ENCODE measurements at places on chromosomes 7 and 10. TPM values are rescaled to one million over a fixed set of nuclear protein-coding genes. Genes with fewer than 3 reads are reported as not detected.

DNA sequence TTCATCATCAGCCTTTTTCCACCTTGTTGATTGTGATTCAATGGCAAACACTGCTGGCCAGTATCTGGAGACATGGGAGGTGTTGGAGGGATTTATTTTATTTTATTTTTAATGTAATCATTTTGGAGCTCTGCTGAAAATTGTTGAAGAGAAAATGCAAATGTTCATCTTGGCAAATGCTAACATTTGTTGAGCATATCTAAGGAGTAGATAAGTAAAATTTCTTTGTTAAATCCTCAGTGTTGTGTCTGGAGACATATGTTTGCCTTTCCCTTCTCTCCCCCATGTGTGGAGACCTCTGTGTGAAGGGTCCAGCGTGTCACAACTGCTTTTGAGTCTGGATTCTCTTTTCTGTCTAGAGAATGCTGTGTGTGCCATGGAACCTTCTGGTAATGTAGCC, 300.3 kb downstream of the FZD1 start:
- DNase-seq: no peak
- H3K36me3 ChIP-seq: no peaks in the 10 kb centered on the region
- no peak overlapping the region for H3K4me3 ChIP-seq
- no peaks in the 10 kb centered on the region for H3K27me3 ChIP-seq

Gene GPR37
- total RNA-seq: 0.07 TPM

Gene AKR1C1
- total RNA-seq: 0.12 TPM

Gene KCNH2
- 0.34 TPM for total RNA-seq

- H3K27ac ChIP-seq: no peak overlapping the region
- H3K27me3 ChIP-seq: peaks cover 16% of the 10 kb centered on the region
- DNase-seq: no peak
- peaks cover under 1% of the 10 kb centered on the region for H3K4me1 ChIP-seq
Observed at GRCh38 chr10:98487649-98488048, 40.9 kb upstream of the HPS1 start.

DNA sequence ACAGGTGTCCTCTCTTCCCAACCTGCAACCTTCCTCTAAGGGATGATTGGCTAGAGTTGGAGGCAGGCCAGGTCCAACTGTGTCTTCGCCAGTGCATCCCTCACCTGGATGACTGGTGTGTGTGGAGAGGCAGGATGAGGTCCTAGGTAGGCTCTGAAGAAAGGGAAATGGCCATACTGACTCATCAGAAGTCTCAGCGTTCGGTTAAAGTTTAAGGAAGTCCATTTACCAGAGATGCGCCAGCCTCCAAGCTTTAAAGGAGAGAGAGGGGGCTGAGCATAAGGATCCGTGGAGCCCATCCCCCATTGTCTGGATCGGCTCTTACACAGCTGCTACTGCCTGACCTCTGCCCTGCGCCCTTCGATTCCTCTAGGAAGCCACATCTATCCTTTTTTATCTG, 4.4 kb downstream of the KEL start:
- H3K27me3 ChIP-seq: peaks cover 7% of the 10 kb centered on the region
- no peak overlapping the region for H3K4me3 ChIP-seq
- no peaks in the 10 kb centered on the region for H3K36me3 ChIP-seq
- H3K27ac ChIP-seq: no peak overlapping the region

- no peaks in the 10 kb centered on the region for H3K27me3 ChIP-seq
- H3K36me3 ChIP-seq: no peaks in the 10 kb centered on the region
- H3K27ac ChIP-seq: no peak overlapping the region
- H3K4me1 ChIP-seq: no peaks in the 10 kb centered on the region
Observed at GRCh38 chr7:31382722-31383121, 42.2 kb upstream of the NEUROD6 start.

Gene ACHE
- total RNA-seq: not detected

Gene PIK3CG
- total RNA-seq: 10.9 TPM

Gene EEPD1
- 1.2 TPM for total RNA-seq

GRCh38 chr10:20415684-20416083, 481.4 kb downstream of the NEBL start:
- no peaks in the 10 kb centered on the region for H3K4me1 ChIP-seq
- H3K27ac ChIP-seq: no peak overlapping the region
- DNase-seq: no peak

Gene ACTL6B
- total RNA-seq: not detected

Gene KLF14
- total RNA-seq: not detected

Gene MYO1G
- 429 TPM for total RNA-seq

GRCh38 chr7:133950855-133951254, 176.3 kb upstream of the LRGUK start:
- peaks cover 29% of the 10 kb centered on the region for H3K36me3 ChIP-seq
- no peaks in the 10 kb centered on the region for H3K27me3 ChIP-seq
- H3K4me1 ChIP-seq: no peaks in the 10 kb centered on the region
- H3K4me3 ChIP-seq: no peak overlapping the region
- no peak for DNase-seq

DNA sequence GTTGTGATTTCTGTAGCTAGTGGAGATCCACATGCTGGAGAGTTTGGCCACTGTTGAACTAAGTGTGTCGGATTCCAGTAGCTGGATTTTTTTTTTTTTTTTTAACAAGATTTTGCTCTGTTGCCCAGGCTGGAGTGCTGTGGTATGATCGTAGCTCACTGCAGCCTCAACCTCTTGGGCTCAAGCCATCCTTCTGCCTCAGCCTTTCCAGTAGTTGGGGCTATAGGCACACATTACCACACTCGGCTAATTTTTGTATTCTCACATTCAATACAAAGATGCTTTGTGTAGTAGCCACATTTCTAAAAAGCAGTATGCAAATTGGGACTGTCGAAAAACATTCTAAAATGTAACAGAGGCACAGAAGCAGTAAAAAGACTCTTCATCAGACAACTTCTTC, 63.5 kb downstream of the RABGEF1 start:
- no peaks in the 10 kb centered on the region for H3K4me1 ChIP-seq
- H3K36me3 ChIP-seq: peaks cover 40% of the 10 kb centered on the region
- H3K27me3 ChIP-seq: no peaks in the 10 kb centered on the region

- no peak overlapping the region for H3K27ac ChIP-seq
- no peak for DNase-seq
Observed at GRCh38 chr7:117870448-117871130, 2.7 kb downstream of the CTTNBP2 start.

All from activated CD4-positive, alpha-beta memory T cell treated with anti-CD3 and anti-CD28 coated beads for 36 hours (primary cell).